ENCODE measurements at places on chromosomes 5 and 9.
A peak's percentile ranks its signal among the peaks of the same experiment; 100 is the strongest.

GRCh38 chr9:34171753-34172535 lies 6.9 kb upstream of the UBAP1 start:
- peak; percentile 82 for DNase-seq

DNA sequence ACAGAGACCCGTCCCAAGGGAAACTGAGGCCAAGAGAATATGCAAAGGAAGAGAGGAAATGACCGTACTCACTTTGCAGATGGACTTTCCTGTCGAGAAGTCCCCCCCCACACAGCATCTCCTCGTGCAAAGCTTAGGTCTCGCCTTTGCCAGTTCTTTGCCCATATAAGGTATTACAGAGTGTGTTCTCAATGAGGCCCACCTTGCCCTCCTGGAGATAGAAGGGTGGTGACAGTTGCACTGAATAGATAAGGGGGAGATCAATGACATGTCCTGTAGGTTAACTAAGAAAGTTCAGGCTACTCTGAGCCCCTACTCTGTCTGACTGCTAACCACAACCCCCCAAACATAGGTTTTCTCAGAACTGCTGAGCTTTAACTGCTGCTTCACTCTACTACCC lies 68.2 kb upstream of the SPTLC1 start:
- no peak for DNase-seq

- DNase-seq: no peak
Observed at GRCh38 chr5:3489239-3489843, 106.3 kb upstream of the IRX1 start.

DNA sequence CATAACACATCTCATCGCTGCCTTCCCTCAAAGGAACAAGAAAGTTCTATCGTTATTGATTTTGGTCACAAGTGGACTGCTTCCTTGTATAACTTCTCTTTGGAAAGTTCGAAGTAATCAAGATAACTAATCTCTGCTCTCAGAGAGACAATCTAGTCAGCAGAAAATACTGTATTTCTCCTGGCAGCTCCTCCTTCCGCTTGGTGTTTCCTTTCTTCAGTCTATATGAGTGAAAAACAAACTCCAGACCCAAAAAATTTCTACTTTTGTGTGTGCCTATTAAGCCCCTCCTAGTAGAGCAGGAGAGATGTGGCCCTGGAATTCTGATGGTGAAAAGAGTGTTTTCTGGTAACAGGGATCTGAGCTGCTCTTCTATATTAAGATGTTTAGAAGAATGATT lies 24.5 kb downstream of the OSTF1 start:
- DNase-seq: no peak

- peak; percentile 25 for DNase-seq
Observed at GRCh38 chr9:35605351-35606137, 482 bp downstream of the TESK1 start.

DNA sequence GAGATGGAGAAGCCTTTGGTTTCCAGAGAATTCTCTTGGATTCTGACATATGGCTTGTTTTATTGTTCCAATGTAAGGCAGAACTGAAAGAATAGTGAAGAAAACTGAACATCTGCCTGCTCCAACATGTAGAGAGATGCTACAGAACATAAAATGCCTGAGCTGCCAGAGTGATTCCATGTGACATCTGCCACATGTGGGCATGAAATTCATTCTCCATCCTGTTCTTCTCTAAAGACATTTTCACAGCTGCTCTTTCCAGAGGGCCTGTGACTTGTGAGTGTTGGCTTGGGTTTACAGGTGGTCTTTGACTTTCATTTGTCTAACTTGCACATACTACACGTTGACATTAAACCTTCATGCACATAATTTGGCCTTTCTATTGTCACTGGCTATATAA lies 33.7 kb upstream of the TXN start:
- no peak for DNase-seq

- DNase-seq: peak; percentile 42
Observed at GRCh38 chr5:175517824-175518450, 39.6 kb downstream of the SFXN1 start.

GRCh38 chr9:38063363-38063707 lies 5.7 kb downstream of the SHB start:
- DNase-seq: no peak

DNA sequence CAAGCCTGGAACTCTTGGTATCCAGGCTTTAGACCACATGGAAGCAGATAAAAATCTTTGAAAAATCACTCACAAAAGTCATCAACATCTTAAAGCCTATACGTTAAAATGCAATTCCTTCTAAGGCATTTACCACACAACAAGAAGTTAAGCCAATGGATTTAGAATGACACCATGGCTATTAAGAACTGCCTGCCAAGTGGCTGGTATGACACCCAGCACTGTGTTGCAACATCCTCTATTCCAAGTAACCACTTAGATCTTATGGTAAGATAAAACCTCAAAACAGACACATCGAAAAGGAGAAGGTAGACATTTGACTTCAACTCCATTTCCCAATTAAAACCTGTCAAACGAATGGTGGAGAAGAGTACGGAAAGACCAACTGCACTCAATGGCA lies 344.2 kb upstream of the SLC30A5 start:
- no peak for DNase-seq

DNA sequence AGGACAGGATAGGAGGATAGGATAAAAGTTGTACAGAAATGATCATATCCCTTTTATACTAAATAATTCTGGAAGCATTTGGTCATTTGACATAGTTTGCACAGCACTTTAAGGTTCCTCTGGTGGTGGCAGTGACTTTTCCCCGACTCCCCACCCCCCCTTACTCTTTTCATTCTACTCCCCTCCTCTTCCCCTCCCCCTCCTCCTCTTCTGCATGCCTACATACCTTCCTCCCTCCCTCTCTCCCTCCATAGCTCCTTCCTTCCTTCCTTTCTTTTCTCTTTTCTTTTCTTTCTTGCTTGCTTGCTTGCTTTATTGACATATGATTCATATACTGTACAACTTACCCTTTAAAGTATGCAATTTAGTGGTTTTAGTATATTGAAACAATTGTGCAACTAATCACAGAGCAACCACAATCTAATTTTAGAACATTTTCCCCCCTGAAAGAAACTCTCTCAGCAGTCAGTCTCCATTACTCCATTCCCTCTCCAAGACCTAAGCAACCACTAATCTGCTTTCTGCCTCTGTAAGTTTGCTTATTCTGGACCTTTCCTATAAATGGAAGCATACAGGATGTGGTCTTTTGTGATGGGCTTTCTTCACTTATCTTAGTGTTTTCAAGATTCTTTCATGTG lies 159.0 kb downstream of the HACD4 start:
- DNase-seq: no peak

DNA sequence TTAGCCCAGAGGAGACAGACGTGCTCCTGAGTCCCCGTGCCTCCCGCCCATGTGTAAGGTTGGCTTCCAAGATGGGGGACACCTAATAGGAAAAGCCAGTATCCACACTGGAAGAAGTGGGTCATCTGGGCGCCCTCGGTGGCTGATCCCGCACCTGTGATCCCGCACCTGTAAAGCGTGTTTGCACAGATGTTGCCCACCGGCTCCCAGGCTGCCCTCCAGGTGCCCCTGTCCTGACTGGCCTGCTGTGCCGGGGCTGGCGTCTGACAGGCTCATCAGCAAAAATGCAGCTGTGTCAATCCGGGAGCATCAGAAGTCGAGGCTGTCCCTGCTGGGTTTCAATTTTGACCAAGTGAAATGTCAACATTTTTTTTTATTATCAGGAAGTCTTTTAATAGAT lies 88.5 kb downstream of the IRX1 start:
- no peak for DNase-seq
